ENCODE measurements at places on chromosomes 12 and 14.

- H3K4me1 ChIP-seq = no peaks in the 10 kb centered on the region
- no peak overlapping the region for H3K4me3 ChIP-seq
- H3K36me3 ChIP-seq = no peaks in the 10 kb centered on the region
- H3K27ac ChIP-seq = no peak overlapping the region
- DNase-seq = no peak
- H3K27me3 ChIP-seq = no peaks in the 10 kb centered on the region
These were observed 31.9 kb downstream of the RESF1 start for GRCh38 chr12:31991146-31991545.

DNA sequence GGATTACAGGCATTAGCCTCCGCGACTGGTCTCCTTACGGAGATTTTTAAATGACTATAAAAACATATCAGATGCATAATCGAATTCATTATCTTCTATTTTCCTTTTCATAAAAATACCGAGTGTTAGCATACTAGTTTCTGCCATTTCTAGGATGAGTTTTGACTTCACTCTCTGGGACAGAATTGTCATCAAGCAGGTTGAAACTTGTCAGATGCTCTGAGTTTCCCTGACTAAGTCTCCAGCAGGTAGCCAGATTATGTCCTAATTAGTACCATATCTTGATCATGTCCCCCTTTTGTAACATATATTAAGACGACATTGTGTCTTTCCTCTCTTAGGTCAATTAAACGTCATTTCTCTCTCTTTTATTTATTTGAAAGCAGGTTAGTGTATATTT lies 103.5 kb upstream of the RASSF8 start:
- no peak for DNase-seq
- H3K4me1 ChIP-seq = no peaks in the 10 kb centered on the region
- H3K27ac ChIP-seq = no peak overlapping the region
- H3K27me3 ChIP-seq = no peaks in the 10 kb centered on the region

DNA sequence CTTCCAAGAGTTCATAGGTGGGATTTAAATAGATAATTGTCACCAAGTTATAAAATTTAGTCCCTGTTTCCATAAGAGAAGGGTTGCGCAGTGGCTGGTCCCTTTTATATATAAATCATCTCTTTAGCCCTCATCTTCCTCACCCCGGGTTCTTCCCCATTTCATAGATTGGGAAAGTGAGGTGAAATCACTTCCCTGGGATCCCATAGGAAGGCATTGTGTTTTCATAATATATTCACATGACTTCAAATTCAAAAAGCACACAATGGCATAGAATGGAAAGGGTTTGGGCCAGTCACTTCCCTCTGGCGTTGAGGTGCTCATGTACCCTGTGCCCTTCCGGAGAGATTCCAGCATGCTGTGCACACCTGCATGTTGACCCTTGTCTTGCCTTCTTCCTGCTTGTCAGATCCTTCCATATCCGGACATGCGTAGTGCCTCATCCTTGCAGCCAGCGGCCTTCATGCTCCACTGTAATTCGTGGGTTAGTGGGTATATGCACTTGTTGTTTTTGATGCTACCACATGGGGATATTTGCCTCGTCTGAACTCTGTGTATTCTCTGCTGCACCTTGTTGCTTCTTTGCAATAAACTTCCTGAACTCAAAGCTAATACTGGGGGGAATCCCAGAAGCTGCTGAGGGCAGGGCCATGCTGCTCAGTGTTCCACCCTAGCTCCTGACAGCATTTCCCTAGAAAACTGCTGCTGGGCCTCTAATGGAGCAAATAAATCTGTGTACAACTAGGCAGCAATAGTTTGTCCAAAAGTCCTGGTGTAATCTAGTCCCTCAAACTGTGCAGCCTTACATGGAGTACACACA lies 59.6 kb downstream of the ANAPC7 start:
- H3K4me3 ChIP-seq = no peak overlapping the region
- H3K4me1 ChIP-seq = peaks cover 46% of the 10 kb centered on the region
- H3K27me3 ChIP-seq = no peaks in the 10 kb centered on the region
- peaks cover 73% of the 10 kb centered on the region for H3K36me3 ChIP-seq

GRCh38 chr12:105487963-105488362 lies 157.5 kb downstream of the C12orf75 start:
- H3K4me3 ChIP-seq = no peak overlapping the region
- no peaks in the 10 kb centered on the region for H3K27me3 ChIP-seq
- H3K4me1 ChIP-seq = peaks cover 16% of the 10 kb centered on the region
- H3K27ac ChIP-seq = no peak overlapping the region

DNA sequence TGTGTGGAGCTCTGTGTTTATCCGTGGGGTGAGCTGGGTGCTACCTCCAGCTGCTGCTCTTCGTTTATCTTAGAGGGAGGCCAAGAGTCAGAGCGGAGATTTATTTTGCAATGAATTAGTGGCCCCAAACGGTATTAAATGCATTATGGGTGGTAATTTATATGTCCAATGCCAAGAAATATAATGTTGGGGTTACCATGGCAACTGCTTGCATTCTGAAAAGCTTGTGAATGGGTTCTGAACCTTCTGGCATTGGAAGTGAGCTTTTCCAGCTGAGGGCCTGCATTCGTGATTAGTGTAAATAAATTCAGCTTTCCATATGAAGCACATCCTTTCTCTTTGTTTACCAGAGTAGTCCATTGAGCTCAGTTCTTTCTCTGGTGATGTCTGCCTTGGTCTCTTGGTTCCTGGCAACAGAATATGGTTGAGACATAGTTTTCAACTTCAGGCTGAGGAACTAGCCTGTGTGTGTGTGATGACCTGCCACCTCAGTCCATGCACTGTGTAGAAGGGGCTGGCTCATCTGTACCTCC lies 51.8 kb downstream of the TRAF3 start:
- no peak overlapping the region for H3K4me3 ChIP-seq
- no peak overlapping the region for H3K27ac ChIP-seq

GRCh38 chr14:105474483-105475268 lies at the start of gene CRIP2:
Gene CRIP2 (plus strand): TSS chr14:105474821. CDS start chr14:105474863, 42 bp downstream.
- H3K36me3 ChIP-seq = no peaks in the 10 kb centered on the region
- H3K27ac ChIP-seq = no peak within 1 kb of the TSS
- no peak for DNase-seq
- H3K27me3 ChIP-seq = no peaks in the 10 kb centered on the region
